ENCODE measurements at places on chromosomes 1 and 21.

DNA sequence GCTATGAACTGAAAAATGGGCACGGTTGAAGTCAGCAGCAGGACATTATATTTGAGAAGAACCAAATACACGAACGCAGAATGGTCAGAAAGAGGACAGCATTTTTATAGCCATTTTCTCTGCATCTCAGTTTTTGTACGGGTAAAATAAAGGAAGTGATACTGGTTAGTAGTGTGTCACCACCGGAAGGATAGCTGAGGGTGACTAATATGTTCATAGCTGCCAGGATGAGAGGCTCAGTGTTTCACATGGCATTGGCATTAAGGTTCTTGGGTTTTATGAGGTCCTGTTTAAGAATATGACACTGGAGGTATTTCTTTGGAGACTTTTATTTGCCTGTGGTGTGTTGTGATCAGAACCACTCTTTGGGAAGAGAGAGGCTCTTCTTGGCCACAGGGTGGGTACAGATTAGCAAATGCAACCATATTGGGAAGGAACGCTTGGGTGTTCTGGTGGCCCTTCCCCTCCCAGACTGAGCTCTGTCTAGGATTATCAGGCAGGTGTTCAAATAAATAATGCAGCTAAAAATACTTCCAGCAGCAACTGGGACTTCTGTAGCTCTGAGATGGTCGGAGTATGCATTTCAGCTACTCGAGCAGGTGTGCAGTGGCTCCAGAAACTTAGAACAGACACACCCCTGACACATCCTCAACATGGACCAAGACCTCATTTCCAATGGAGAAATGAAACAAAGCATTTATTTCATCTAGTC lies 158.2 kb downstream of the PBX1 start:
- no peak for DNase-seq

GRCh38 chr1:1171546-1172340 lies 1.9 kb upstream of the TTLL10 start:
- peak; percentile 32 for DNase-seq

DNA sequence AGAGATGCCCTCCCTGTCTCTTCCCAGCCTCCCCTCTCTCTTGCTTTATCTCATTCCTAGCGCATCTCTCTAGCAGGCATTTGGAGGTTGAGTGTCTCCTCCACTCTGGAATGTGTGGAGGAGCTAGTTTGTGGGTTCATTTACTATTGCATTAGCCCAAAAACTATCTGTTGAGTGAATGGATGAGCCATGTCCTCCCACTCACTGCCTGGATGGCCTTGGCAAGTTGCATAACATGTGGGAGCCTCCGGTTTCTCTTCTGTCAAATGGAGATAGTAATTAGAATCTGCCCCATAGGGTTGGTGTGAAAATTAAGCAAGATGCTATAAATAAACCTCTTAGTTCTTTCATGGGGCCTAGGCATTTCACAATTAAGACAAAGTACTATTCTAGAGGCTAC lies 181.8 kb downstream of the KAZN start:
- DNase-seq = no peak

DNA sequence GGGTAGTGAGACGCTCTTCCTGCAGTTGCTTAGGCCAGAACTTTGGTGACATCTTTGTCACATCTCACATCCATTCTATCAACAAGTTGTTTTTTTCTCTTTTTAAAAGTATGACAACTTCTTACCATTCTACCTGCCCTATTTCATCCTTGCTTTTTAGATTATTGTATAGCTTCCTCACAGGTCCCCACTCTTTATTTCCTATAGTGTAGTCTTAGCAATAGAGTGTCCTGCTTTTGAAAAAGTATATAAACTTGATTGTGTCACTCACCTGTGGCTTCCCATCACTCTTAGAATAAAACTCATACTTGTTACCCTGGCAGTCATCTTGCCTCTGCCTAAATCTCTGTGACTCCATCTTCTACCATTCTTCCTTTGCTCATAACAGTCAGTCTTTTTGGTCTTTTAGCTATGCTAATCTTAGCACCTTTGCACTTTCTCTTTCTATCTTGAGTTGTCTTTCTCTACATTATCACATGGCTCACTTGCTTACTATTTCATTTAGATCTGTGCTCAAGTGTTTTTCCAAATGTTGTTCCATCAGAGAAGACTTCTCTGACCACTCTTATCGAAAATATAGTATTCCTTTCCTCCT lies 9.5 kb downstream of the CDC73 start:
- no peak for DNase-seq
